Stimulated activated CD8-positive, alpha-beta memory T cell treated with anti-CD3 and anti-CD28 coated beads, Interleukin-15, amount 100 ng/mL, for 48 hours (primary cell): ENCODE measurements at places on chromosomes 3 and 15.

GRCh38 chr3:172077197-172077757 lies 37.9 kb downstream of the FNDC3B start:
- DNase-seq, result no peak

DNA sequence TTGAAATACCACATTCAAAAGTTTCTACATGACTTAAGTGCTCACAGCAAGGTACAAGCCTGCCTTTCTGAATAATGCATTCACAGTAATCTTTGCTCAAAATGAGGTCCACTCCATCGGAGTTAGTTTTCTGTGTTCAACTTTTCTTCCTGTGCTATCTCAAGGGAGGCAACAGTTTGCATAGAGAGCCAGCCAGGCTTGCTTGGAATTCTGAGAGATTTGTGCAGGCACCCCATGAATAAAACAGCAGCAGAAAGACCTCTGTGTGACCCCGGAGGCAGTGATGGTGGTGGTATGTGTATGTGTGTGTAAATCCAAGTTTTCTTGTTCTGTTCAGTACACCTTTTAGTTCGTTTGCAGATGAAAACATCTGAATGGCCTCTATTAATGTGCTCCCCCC lies 124.0 kb downstream of the ADAMTS9 start:
- DNase-seq, result no peak

DNA sequence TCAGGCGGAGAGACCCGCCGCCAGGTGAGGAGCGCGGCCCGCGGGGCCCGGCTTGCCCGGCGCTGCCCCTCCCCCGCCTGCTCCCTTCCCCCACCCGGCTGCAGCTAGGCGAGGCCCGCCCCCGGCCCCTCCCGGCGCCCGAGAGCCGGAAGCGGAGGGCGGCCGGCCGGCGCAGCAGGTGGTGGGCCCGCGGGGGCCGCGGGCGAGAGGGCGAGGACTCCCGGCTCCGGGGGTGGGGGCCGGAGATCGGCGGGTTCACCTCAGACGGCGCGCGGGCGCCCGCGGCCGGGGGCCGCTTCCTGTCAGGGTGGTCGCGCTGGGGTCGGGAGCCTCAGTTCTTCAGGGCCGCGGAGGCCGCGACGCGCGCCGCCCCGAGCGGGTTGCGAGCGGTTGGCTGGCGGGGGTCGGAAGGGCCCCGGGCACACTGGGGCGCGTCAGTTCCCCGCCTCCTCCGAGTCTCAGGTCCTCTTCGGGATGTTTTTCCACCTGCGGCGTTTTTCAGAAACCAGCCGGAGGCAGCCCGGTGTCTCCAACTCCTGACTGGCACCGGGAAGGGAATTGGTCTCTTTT lies 395 bp downstream of the ZFAND6 start:
- no peak for DNase-seq

DNA sequence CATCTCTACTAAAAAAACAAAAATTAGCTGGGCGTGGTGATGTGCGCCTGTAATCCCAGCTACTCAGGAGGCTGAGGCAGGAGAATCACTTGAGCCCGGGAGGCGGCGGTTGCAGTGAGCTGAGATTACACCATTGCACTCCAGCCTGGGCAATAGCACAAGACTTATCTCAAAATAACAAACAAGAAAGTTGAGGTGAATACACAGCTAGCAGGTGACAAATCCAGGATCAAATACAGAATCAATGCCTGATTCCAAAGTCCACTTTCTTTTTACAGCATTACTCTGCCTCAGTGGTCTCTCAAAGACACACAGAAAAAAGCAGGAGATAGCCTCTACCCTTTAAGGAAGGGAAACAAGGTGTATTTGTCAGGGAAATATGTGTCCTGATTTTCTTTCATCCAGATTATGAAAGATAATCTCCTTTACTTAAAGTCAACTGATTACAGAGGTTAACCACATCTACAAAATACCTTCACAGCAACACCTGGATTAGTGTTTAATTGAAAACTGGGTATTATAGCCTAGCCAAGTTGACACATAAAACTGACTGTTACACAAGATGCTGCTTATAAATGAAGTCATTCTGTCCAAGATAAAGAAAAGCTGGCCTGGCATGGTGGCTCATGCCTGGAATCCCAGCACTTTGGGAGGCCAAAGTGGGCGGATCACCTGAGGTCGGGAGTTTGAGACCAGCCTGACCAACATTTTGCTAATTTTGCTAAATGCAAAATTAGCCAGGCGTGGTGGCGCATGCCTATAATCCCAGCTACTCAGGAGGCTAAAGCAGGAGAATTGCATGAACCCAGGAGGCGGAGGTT lies 4.0 kb upstream of the SLC25A38 start:
- DNase-seq, result no peak

- no peak for DNase-seq
These were observed 17.0 kb upstream of the ALDH1L1 start for GRCh38 chr3:126197343-126197742.

DNA sequence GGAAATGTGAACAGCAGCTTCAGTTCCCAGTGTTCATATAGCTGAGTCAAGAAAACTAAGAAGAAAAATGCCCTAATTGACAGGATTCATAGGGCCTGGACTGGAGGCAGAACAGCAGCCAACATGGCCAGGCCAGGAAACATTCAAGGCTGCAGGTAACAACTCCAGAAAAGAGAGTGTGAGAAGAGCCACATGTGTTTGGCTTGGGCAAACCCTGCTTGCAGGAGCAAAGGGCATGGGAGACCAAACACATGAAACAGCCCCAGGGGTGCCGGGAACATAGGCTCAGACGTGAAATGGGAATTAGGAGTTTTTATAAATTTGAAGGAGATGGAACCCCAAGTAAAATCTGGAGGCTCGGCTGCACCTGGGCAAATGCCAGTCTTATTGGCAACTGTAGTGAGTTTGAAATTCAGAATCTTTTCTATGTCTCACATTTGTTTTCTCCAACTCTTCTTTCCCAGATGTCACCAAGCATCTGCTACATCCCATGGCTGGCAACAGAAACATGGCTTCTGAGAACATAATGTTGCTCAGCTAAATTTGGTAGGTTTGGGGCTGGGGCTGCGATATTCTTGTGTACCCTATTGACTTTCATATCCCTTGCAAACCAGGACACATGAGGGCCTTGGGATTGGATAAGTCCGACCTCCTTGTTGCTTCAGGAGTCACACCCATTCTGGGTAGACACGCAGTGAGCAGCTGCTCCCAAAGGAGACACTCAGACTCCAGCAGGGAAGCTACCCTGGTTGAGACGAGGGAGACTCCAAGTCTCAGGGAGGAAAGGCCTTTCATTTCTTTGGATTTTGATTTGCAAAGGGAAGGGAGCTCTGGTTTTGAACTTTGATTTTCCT lies 98.9 kb upstream of the CLSTN2 start:
- no peak for DNase-seq

DNA sequence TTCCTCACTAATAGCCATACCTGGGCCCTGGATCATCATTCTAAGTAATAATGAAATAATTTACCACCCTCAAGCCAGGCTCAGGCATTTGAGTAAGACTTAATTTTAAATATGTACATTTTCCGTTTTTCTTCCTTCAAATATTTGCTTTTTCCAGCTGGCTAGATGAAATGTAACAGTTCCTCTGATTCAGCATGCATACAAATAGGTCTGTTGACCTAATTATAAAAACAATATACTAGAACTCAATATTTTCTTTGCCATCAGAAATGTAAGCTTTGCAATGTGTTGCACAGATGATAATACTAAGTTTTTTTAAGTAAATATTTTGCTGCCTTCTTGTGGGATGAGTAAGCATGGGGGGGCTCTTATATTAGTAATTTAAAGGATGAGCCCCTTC lies 91.6 kb downstream of the FEZF2 start:
- DNase-seq, result no peak

DNA sequence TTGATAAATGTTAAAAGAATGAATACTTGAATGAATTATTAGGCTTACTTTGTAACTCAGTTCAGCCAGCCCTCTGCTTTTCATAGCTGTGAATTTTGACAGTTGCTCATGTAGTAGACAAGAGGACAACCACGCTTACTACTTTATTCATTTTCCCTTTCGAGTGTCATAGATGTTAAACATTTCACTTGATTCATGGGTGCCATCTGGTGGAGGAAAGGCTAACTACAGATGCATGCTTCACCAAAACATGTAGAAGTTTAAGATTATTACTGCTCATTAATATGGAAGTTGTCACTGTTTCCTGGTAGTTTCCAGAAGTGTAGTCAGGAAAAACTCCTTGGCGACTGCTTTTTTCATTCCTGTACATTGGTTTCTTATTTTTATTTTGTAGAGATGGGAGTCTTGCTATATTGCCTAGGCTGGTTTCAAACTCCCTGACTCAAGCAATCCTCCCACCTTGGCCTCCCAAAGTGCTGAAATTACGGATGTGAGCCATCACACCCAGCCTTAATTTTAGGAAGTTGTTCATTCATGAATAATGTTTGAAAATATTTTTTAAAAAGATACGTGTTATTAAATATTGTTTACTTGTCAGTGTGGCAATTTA lies 163.2 kb downstream of the B3GALNT1 start:
- DNase-seq, result peak; percentile 12

- no peak for DNase-seq
These were observed 27.7 kb downstream of the NR2F2 start for GRCh38 chr15:96358001-96358801.

DNA sequence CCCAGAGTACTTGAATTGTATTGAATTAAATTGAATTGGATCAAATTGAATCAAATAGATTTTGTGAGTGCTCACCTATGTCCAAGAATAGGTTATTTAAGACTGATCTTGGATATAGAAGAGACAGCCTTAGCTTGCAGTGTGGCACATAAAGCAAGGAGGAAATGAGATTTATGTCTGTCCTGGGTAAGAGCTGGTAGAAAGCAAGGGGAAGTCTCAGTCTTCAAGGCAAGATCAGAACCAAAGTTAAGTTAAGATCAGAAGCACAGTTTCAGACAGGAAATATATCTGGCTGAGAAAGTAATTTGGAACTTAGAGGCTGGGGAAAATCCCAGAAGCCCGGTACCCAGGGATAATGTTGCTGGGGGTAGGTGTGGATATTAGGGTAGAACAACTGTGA lies 244.4 kb upstream of the ARPP21 start:
- no peak for DNase-seq

DNA sequence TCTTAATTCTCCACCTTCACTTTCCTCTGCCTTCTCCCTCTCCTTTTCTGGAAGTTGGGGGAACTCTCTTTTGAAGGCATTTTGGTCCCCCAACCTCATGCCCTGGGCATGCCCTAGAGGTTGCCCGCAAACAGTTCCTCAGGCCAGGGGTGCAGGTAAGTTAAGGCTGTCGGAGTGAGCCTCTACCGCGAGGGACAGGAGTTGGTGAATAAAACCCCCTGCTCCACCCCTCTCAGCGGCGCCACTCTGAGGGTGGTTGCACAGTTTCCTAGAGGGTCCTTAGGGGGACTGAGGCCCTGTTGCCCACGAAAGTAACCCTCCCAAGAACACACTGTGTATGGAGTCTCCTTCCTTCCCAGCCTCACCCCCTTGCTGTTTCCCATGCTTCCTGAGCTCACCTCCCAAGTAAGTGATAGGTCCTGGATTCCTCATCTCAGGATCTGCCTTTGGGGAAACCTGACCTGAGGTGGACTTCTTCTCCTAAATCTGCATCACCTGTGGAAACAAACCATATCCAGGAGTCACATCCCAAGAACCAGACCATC lies 23.1 kb upstream of the THSD4 start:
- DNase-seq, result no peak

DNA sequence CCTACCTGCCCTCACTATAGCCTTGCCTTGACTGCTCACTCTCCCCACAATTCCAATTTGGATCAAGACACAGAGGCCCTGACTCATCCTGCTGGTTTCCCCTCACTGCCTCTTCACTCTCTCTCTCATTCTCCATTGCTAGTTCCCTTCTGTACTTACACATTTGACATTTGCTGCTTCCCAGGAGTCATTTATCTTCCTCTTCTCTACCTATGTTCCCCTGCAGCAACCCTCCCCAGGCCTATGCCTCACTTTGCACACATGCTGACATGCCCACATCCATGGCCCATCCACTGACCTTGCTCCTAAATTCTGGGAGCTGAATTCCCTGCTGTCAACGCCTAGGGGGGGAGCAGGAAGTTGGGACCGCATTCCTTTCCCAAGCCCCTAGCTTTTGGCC lies 82.2 kb downstream of the SRGAP3 start:
- DNase-seq, result no peak

GRCh38 chr3:46944191-46944590 lies 32.4 kb downstream of the CCDC12 start:
- no peak for DNase-seq

GRCh38 chr3:197000211-197000610 lies 29.4 kb downstream of the MELTF start:
- no peak for DNase-seq

DNA sequence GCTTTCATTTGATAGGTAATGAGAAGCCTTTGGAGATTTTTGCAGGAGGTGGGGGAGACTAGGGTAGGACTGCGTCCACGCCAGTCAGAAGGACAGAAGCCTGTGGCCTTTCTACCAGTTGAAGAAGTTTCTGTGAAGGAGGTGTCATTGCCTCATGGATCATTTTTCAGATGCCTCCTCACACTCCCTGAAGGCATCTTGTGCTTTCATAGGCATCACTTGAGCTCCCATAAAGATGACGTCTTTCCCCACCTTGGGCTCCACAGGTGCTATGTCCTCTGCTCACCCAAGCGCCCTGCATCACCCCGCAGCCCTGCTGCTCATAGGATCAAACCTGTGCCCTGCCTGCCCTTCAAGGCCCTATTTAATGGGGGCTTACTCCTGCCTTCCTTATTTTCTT lies 7.5 kb upstream of the ITGA11 start:
- DNase-seq, result no peak

DNA sequence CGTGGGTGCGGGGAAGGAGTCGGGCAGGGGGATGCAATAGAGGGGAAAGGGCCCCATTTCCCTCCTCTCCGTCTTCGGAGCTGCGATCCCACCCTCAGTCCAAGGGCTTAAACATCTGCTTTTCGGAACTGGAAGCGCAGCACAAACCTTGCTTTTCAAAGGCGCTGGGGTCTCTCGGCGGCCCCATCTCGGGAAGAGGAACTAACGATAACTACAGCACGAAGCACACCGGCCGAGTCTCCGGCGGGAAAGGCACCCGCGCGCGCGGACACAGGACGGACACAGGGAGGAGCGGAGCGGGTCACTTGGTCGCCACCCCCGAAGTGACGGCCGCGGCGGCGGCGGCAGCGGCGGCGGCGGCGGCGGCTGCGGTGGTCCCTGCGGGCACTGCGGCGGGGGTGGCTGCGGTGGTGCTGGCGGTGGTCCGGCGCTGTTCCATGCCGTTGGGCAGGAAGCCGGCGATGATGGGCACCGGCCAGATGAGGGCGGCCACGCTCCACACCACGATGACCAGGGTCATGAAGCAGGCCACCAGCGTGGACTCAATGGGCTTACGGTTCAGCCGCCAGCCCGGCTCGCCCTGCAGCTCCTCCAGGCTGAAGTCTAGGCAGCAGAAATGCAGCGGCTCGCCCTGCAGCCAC lies 1.1 kb downstream of the TMEM158 start:
- DNase-seq, result peak; percentile 17

- DNase-seq, result no peak
These were observed 44.8 kb downstream of the STRIT1 start for GRCh38 chr3:155248531-155249187.
